ENCODE measurements at places on chromosomes 6 and 20. TPM values are rescaled to one million over a fixed set of nuclear protein-coding genes. Genes with fewer than 3 reads are reported as not detected.

Gene GSTA1
- 1.3 TPM for total RNA-seq

Gene CFAP206
- total RNA-seq = 2.5 TPM

Gene VGLL2
- not detected for total RNA-seq

Gene DACT2
- total RNA-seq = 5.0 TPM

Gene OR12D3
- total RNA-seq = not detected

Gene CLPSL2
- not detected for total RNA-seq

Gene CAP2
- total RNA-seq = 15.7 TPM

Gene NOP56
- 110 TPM for total RNA-seq

Gene TRIM40
- total RNA-seq = not detected

Gene HSPA1L
- total RNA-seq = 1.7 TPM

Gene C20orf204
- 2.4 TPM for total RNA-seq

Gene ZNF165
- total RNA-seq = 3.6 TPM

Gene GLP1R
- total RNA-seq = 0.22 TPM

Gene SLC22A7
- 2.0 TPM for total RNA-seq

Gene TOX2
- 5.9 TPM for total RNA-seq

Gene SIRPD
- 0.35 TPM for total RNA-seq

Gene CDK5RAP1
- 25.2 TPM for total RNA-seq

Gene DEFB123
- not detected for total RNA-seq

Gene SESN1
- total RNA-seq = 26.0 TPM

Gene C4A
- total RNA-seq = 250 TPM

Gene XKR7
- 0.06 TPM for total RNA-seq

Gene UST
- 4.2 TPM for total RNA-seq

Gene GTSF1L
- not detected for total RNA-seq

Gene RIMS1
- 4.5 TPM for total RNA-seq

Gene TDRD6
- total RNA-seq = 0.47 TPM

Gene HRH3
- not detected for total RNA-seq

Gene COL19A1
- total RNA-seq = 1.1 TPM

Gene RRP36
- total RNA-seq = 49.2 TPM

Gene POLR1H
- total RNA-seq = 23.3 TPM

Gene GCLC
- total RNA-seq = 31.8 TPM

Gene MLN
- not detected for total RNA-seq

Gene PNLDC1
- total RNA-seq = not detected

Gene NANP
- 5.1 TPM for total RNA-seq

Gene BTN1A1
- total RNA-seq = 0.09 TPM

Gene CLPSL1
- not detected for total RNA-seq

Gene TSBP1
- total RNA-seq = not detected

Gene ASIP
- not detected for total RNA-seq

Gene CNR1
- total RNA-seq = 4.8 TPM

Gene KCNQ2
- 2.2 TPM for total RNA-seq

Gene LPIN3
- 31.6 TPM for total RNA-seq

Gene FOXA2
- total RNA-seq = 0.13 TPM

Gene PRND
- total RNA-seq = not detected

Gene GATA5
- 1.0 TPM for total RNA-seq

Gene TCP11
- 0.50 TPM for total RNA-seq

Gene MCCD1
- total RNA-seq = 3.5 TPM
